ENCODE measurements at places on chromosomes 16 and 17.

- DNase-seq, result no peak
Observed at GRCh38 chr16:30663038-30663437, 4.8 kb downstream of the FBRS start.

GRCh38 chr16:81746566-81746965 lies 32.5 kb upstream of the PLCG2 start:
- no peak for DNase-seq

- peak; percentile 23 for DNase-seq
Observed at GRCh38 chr16:83136924-83137323, 510.2 kb downstream of the CDH13 start.

- peak; percentile 83 for DNase-seq
Observed at GRCh38 chr16:84785843-84786581, 33.8 kb upstream of the CRISPLD2 start.

- DNase-seq, result no peak
Observed at GRCh38 chr16:19936441-19936840, 51.8 kb upstream of the GPRC5B start.

DNA sequence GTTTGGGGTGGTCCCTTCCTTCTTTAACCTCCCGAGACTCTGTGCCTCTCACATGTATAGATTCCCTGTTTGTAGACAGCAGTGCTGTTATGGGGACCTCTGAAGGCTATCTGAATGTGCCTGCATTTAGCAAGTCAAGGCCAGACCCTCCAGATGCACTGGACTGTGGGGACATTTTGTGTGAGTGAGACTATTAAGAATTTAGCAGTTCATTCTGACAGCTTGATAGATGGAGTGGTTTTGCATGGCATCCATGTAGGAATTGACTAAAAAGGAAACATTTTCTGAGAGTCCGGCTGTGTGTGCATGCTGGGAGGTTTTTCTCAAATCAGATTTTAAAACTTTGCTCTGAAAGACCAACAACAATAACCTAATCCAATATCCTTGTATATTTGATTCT lies 226.3 kb downstream of the MSI2 start:
- no peak for DNase-seq

GRCh38 chr17:12395733-12396354 lies 269.8 kb upstream of the MYOCD start:
- DNase-seq, result no peak

DNA sequence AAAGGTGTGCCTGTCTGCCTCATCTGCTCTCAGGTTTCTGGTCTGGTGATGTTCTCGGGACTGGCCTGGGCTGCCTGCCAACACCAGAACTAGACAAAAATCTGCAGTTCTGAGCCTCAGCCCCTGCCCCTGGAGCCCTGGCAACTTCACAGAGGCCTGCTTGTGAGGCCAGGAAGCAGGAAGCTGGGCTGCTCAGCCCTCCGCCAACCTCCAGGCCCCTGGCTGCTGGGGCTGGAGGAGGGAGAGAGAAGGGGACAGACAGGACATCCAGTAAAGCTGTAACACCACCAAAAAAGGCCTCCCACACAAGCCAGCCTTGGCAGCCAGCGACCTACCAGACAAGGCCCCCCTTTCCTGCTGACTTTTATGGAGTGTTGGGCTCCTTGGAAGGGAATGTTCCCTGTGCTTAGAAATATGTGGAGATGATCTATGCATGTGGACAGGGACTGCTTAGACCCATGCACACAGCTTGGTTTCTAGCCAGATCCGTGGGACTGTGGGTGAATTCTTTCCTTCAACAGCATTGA lies 157.6 kb downstream of the XYLT1 start:
- DNase-seq, result no peak

DNA sequence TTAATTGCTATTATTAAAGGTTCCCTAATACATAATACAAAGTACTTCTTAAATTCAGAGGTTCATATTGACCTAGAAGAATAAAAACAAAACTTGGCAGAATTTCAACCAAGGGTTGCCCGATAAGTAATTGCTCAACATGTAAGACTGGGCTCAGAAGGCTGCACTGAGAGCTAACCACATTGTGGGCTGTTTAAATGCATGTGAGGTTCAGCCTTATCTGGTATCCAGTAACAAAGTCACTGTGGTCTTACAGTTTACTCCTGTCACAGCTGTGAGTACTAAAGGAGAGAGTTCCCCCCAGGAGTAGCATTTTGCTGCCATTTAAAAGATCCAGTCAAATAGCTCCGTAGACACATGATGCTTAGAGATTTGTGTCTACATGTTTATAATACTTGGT lies 1.6 kb upstream of the DHRS11 start:
- DNase-seq, result no peak

GRCh38 chr17:60782742-60783141 lies 105.1 kb downstream of the BCAS3 start:
- no peak for DNase-seq

DNA sequence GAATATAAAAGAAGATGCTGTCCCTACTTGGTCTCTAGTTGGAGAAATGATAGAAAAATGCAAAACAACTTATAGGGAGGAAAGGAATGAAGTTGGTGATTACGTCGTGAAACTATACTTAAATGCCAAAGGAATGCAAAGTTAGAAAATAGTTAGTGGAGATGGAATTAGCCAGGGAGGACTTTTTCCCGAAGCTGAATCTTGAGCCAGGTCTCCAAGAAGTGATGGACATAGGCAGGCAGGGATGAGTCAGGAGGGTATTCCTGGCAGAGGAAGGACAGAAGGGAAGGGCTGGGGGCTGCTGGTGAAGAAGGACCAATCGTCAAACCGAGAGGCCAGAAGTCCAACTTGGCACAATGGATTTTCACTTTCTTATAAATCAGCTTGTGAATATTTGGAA lies 1.8 kb downstream of the SNTB2 start:
- DNase-seq, result no peak

GRCh38 chr17:51322390-51323029 lies 62.2 kb downstream of the UTP18 start:
- DNase-seq, result no peak

DNA sequence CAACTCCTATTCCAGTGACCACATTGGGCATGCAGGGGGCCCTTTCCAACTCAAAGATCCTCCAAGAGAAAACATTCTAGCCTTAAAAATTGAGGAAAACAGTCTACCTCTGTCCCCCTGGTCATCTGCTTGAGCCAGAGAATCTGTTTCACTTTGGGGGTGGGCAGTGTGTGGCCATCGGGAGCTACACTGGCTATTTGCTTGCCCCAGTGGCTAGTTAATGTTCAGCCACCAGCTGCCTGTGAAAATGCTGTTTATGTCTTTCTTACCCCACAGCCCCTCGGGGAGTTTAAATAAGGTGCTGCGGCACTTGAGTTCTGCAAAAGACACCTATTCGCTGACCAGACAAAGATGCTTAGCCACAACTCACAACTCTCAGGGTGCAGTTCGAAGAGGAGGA lies 43.4 kb downstream of the GNAO1 start:
- DNase-seq, result no peak

- DNase-seq, result no peak
Observed at GRCh38 chr17:67993998-67994361, 2.3 kb downstream of the C17orf58 start.

DNA sequence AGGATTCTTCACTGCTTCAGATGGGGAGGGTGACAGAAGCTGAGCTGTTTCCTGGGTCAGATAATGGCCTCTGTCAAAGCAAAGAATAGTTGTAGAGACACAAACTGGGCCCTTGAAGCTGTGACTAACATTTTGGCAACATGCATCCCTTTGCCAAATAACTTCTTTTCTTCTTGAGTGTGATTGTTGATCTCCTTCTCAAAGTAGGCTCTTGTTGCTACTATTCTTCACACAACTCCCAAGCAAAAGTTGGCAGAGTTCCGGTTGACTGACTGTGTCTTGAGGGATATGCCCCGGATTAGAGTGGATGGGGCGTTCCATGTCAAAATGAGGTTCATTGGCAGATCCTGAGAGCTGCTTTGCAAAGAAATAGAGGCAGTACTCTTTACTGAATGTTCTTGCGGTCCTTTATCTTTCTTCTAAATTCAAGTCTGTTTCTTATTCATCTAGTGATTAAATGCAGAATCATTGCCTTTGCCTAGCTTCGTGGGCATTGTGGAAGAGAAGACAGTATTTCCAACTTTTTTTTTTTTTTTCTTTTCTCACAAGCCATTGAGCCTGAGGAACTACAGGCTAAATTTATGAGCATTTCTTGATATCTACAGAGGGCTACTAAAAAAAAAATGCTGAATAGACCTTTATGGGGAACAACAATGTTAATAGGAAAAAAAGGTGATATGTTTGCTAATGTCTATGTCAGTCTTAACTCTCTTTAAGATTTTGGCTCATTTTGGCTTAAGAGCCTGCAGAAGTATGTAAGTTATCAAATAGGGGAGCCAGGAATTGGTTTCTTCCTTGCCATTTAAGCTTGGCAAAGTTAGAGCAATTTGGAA lies 5.8 kb downstream of the WIPF2 start:
- DNase-seq, result peak; percentile 51

GRCh38 chr17:39074676-39075075 lies 76.8 kb downstream of the PLXDC1 start:
- no peak for DNase-seq

GRCh38 chr17:69588827-69589239 lies 174.3 kb downstream of the MAP2K6 start:
- no peak for DNase-seq

- DNase-seq, result no peak
Observed at GRCh38 chr17:38591759-38592241, 14.0 kb downstream of the SRCIN1 start.

GRCh38 chr16:66353055-66353454 lies 13.4 kb upstream of the CDH5 start:
- no peak for DNase-seq

- DNase-seq, result no peak
Observed at GRCh38 chr16:58422809-58423208, 30.5 kb downstream of the GINS3 start.

DNA sequence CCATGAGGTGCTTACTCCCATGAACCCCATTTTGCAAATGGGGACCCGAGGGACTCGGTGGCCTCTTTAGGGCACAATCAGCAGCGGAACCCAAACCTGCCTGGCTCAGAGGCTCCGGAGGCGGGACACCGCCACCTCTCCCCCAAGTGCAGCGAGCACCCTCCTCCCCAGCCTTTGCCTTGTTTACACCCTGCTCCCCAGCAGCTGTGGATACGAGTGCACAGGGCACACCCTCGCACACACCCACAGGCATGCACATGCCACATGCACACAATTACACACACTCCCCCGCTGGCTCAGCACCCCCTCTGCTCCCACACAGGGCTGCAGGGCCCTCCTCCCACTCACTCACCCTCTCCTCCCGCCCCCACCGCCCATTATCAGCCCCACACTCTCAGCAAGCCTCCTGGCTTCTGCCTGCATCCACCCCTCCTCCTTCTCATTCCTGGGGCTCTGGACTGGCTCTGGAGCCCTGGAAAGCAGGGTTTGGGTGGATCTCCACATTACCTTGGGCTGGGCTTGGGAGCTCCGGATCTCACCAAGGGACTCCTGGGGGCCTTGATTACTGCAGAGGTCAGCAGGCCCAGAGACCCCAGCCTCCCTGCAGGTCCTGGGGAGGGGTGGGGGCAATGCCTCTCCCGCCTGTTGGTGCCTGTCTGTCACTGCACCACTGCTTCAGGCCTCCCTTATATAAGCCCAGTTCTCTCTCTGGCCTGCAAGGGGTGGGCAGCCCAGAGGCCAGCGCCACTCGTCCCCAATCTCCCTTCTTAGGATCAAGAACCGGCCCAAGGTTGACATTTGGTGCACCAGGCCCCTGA lies 6.4 kb downstream of the PDK2 start:
- DNase-seq, result peak; percentile 67

GRCh38 chr17:74149597-74150427 lies 53.7 kb upstream of the RPL38 start:
- no peak for DNase-seq

- DNase-seq, result no peak
Observed at GRCh38 chr16:30079480-30079879, 3.7 kb downstream of the PPP4C start.

DNA sequence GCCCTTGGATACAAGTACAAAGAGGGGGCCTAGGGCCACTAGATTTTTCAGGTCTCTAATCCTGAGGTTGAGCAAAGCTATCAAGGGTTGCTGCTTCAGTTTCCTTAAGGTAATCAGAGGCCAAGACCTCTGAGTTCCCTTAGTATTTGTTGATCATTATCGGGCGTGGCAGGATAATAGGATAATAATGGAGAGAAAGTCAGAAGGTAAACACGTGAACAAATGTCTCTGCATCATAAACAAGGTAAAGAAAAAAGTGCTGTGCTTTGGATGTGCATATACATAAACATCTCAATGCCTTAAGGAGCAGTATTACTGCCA lies 41.5 kb upstream of the YPEL2 start:
- DNase-seq, result no peak

- no peak for DNase-seq
Observed at GRCh38 chr17:47243737-47244598, 9.7 kb upstream of the ITGB3 start.

GRCh38 chr17:31388770-31389656 lies 2.5 kb upstream of the RAB11FIP4 start:
- DNase-seq, result peak; percentile 71

DNA sequence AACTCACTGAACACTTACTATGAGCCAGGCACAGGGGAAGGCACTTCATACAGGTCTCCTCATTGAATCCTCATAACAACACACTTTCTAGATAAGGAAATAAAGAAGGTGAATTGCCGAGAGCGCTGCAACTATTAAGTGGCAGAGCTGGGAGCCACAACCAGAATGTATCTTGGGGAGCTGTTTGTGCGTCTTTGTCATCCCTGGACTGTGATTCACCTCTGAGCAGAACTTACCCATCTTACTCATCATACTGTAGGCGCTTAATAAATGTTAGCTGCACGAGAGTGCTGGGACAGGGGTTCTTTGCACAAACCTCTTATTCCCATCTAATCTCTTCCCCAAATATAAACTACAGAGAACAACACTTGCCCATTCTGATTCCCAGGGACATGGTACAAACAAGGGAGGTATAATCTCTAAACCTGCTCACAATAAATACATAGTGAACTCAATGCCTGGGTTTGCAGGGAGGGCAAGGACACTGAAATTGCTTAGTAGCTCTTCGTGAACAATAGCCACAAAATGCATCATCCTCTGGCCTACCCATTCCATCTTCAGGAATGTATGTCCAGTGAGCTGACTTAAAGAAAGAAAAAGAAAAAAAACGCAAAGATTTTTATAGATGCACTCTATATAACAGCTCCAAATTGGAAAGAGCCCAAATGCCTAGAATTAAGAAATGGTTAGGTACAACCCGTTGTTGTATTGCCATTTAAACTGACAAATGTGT lies 43.0 kb downstream of the MYO18A start:
- no peak for DNase-seq

DNA sequence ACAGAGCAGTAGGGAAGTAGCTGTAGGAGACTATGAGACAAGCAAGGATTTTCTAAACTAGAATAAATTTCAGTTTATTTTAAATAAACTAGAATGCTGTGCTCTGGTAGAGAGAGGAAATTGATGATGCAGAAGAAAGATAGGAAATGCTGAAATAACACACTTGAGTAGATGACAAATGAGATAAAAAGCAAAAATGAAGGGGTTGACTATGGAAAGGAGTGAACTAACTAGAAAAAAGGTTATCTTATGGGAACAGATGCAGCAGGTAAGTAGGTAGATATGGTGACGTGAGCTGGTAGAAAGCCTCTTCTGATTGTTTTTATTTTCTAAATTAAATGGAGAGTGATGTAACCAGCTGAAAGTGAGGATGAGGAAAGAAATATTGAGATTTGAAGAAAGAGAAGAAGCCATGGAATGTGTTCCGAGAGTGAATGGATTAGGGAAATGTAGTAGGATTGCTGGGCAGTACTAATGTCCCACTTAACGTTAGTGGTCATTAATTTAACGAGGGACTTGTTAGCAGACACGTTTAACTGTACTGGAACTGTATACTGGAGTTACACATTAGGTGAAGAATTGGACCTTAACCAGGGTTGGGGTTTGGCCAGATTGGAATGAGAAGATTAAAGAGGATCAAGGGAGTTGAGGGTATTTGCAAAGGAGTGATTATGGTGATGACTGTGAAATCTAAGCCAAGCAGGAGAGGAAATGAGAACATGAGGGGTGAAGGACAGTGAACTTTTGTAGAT lies 196.5 kb downstream of the TANC2 start:
- DNase-seq, result no peak

All from eye (tissue), 1 donor.